ENCODE measurements at places on chromosomes 3 and 15.

- DNase-seq = no peak
Observed at GRCh38 chr3:59469948-59470723, 420.3 kb upstream of the CFAP20DC start.

GRCh38 chr3:163951397-163951987 is 1126.8 kb downstream of the SI start:
- no peak for DNase-seq

DNA sequence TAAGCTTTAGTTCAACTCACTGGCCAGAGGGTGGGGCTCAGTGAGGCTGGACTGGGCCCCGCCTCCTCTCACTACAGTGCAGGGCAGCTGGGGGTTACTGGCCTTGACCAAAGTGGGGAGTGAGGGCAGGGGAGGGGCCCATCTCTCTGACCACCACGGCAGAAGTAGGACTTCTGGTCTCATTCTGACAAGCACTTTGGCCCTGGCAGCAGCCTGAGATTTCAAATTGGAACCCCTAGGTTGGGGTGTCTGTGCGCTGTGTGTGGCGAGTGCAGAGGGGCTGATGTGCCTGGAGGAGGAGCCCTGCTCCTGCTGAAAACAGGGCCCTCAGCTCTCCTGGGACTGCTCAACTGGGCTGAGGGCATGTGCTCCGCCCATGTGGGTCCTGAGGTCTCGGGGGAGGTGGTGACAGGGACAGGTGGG is 60.3 kb upstream of the RPL32 start:
- DNase-seq = no peak

- DNase-seq = peak; percentile 54
Observed at GRCh38 chr15:44712346-44713005, 1.2 kb downstream of the B2M start.

GRCh38 chr15:55990998-55991397 is 2.4 kb downstream of the NEDD4 start:
- DNase-seq = peak; percentile 19

DNA sequence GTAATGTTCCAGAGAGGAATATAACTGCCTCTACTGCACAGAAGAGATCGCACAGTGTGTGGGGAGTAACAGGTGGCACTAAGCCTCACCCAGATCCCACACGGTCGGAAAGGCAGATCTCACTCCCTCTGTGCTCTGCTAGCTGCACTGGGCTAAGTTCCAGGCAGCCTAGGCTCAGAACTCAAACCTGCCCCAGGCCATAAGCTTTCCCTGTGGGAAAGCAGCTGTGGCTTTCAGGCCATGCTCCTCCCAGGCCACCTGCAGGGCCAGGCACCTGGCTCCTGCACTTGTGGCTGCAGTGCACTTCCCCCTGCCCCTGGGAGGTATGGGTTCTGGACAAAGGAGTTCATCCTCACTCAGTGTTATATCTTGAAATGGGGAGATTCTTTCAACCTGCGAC is 27.5 kb downstream of the PCCB start:
- peak; percentile 91 for DNase-seq

DNA sequence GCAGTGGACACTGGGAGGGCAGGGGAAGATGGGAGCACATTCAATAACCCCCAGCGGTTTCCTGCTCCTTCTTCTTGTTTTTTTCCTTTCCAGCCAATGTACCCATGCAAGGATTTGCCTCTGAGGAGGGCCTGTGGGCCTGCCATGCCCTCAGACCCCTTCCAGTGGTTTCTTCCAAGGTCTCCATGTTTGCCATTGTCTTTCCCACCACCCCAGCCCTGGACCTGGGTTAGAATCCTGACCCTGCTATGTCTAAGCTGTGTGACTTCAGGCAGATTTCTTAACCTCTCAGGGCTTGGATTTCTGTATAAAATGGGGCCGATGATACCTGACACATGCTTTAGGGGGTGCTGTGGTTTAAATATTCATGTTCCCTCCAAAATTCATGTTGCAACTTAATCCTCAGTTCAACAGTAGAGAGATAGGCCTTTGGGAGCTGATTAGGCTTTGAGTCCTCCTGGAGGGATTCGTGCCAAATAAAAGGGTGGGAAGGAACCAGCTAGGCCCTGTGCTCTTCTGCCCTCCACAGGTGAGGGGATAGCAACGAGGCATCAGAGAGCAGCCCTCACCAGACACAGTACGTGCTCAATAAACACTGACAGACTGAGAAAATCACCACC is 46.3 kb upstream of the FLNB start:
- DNase-seq = no peak

- DNase-seq = no peak
Observed at GRCh38 chr15:77607894-77608261, 24.8 kb downstream of the LINGO1 start.

DNA sequence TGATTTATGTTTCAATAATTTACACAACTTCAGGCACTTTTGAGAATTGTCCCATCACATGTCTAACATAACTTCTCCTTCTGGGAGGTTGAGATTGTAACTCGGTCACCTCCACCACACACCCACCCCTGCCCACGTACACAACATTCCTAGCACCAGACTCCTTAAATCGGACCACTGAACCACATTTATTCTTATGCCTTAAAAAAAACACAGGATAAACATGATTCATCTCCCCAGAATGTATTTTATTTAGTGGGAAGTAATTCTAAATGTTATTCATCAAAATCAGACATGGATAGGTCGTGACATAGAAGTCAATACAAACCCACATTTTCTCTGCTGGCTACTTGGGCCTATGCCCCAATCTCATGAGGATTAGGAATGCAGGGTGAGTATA is 3.0 kb downstream of the SNTN start:
- DNase-seq = no peak

- DNase-seq = peak; percentile 67
Observed at GRCh38 chr3:58535531-58536500, 1.2 kb downstream of the ACOX2 start.

DNA sequence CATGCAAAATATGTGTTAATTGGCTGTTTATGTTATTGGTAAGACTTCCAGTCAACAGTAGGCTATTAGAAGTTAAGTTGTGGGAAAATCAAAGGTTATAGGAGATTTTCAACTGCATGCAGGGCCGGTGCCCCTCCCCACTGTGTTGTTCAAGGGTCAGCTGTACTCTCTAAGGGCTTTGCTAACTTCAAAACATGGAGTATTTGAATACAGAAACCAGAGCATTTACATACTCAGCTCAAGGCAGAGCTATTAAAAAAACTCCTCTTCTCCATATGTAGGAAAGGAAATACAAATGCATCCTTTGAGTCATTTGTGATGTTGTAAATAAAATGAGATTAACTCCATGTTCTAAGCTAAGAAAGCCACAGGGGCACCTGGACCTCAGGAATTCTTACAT is 16.8 kb downstream of the IL17RB start:
- DNase-seq = no peak

DNA sequence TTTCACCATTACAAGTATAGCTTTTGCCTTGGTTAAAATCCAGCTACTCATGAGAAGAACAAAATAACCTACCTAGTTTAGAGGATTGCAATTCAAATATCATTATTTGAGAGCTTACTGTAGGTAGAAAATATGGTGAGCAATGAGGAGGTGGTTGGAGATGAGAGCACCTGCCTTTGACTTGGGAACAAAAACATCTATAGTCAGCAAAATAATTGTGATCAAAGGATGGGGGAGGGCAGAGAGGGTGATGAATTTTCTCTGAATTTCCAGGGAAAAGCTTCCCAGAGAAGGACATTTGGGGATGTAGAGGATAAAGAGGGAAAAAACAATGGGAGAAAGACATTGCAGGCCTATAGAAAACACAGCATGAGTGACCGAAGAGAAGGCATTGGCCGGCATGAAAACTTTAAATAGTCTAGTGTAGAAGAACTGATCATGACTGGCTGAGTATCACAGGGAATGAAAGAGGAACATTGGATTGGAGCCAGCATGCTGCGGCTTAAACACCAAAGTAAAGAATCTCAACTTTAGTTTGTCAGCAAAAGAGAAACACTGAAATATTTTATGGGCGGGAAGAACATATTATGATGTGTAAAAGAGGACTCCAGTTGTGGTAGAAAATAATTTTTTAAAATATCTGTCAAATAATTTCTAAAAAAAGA is 581.3 kb downstream of the UNC13C start:
- DNase-seq = no peak

- DNase-seq = no peak
Observed at GRCh38 chr3:194586836-194587235, 46.4 kb downstream of the TMEM44 start.

GRCh38 chr3:72558001-72558400 is 290.2 kb downstream of the SHQ1 start:
- no peak for DNase-seq

- no peak for DNase-seq
Observed at GRCh38 chr3:43641306-43642114, 19.7 kb upstream of the ANO10 start.

- no peak for DNase-seq
Observed at GRCh38 chr3:129582799-129583198, 23.7 kb downstream of the PLXND1 start.

DNA sequence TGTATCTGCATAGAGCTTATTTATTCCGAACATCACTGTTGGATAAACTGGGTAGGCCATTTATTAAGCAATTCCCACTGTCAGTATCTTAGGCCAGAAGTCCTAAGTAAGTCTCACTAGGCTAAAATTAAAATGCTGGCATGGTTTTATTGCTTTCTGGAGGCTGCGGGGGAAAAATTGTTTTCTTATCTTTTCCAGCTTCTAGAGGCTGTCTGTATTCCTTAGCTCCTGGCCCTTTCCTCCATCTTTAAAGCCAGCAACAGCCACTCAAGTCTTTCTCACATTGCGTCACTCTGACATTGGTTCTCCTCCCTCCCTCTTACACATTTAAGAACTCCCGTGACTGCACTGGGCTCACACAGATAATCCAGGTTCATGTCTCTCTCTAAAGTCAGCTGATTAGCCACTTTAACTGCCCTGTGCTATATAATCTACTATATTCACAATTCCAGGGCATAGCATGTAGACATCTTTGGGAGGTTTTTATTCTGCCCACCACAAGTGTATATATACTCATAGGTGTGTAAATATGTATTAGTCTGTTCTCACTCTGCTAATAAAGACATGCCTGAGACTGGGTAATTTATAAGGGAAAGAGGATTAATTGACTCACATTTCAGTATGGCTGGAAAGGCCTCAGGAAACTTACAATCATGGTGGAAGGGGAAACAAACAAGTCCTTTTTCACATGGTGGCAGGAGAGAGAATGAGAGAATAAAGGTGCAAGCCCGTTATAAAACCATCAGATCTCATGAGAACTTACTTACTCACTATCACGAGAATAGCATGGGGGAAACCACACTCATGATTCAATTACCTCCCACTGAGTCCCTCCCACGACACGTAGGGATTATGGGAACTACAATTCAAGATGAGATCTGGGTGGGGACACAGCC is 113.5 kb upstream of the SLC7A14 start:
- no peak for DNase-seq

DNA sequence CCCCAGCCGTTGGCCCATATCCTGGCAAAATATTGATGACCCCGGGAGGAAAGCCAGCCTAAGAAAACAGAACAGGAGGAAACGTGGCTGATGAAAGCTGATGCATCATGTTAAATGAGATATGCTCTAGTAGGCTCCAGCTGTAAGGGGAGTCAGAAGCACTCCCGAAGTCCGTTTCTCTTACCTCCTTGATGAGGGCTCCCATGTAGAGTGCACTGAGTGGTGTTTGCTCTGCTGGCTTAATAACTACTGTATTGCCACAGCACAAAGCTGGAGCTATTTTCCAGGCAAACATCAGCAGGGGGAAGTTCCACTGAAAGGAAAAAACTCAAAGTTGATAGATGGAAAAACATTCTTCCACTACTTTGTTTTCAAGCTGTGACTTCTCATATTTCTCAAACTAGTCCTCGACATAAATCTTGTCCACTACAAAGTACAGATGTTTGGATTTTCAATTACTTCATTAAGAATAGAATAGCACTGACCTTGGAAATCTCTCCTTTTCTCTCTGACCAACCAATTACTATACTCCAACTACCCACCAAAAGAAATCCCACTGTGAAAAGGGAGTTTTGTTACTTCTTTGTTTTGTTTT is 72.7 kb downstream of the ALDH1A2 start:
- no peak for DNase-seq

DNA sequence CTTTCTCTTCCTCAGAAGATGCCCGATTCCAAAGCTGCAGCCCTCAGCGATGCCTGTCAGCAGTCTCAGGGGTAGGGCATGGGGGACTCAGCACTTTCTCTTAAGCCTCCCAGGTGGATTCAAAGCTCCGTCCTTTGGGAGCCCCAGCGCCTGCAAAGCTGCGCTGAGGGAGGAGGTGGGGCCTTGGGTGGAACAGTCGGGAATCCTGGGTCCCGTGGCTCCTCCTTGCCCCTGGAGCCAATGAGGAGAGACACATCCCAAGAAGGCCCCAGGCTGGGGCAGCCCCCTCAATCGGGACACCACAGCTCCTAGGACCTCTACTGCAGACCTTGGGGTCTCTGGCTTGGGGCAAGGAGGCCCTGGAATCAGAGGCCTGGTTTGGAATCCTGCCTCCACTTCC is 227.5 kb upstream of the IGF1R start:
- DNase-seq = no peak

DNA sequence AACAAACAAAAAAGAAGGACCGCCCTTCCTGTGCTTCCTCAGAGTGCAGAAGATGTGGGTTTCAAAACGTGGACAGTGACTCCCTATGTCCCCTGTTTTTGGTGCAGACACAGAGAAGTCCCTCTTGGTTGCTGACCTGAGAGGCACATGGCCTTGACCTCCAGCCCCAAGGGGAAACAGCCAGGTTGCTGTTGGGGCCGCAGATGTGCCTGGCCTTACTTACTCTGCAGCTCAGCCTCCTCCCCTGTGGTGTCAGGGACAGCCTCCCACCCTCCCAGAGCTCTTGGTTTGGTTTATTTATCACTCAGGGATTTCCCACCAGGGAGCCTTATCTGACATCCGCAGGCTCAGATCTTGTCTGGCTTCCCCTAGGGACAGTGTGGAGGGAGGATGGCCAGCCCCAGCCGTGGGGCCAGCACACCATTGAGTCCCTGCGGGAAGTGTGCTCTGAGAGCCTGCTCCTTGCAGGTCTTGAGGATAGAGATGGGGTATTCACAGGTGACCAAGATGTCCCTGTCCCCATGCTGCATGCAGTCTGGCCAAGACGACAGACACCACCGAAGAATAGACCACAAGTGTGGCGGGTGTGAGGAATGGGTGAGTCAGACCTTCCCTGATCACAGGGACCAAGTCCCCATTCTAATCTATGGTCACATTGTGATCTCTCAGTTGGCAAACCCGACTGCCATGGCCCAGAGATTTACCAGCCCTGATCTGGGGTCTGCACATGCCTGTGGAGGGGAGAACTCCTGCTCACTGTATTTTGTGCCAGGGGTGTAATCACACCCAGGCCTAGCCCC is 134.3 kb upstream of the ABHD17C start:
- no peak for DNase-seq

All from G401 (cell line).